ENCODE measurements at places on chromosomes 3 and 15.

DNA sequence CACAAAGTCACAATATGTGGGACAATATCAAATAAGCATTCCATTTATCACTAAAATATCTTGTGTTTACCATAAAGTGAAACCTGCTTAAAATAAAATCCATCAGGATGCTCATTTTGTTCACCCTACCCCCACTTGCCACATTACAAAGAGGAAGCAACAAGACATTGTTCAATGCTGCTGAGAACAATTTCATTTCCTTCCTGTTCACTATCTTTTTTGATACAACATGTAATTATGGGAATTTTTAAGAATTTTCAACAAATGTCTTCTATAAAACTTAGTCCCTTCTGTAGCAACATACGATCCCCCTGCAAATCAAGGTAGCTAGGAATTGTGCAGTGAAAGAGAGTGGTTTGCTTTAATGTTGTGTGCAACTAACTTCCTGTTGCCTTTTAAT is 34.9 kb upstream of the GPR160 start:
- no peak for DNase-seq

DNA sequence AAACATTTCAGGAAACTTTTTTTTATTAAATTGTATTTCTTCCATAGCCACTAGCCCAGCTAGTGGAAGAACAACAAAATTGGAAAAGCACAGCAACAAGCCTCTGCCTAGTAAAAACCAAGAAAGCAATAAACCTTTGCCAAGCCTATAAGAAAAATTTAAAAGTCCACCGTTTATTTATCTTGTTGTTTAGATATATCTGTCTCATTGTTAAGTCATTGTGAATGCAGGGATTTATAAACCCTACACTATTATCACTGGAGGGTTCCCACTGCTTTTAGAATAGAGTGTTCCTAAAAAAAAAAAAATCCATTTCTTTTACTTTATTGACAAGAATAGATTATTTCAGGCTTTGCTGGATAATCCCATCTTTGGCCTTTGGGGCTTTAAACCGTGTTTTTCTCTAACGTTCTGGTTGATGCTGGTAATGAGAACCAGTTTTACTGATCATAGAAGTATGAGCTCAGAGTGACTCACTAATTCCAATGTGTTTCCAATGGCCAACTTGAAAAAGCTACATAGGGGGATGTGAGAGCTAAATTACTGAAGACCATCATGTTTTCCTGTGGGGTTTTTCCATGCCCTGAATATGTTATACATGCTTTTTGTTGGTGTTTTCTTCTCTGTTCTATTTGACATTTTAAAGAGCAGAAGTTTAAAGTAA is 634.1 kb downstream of the RBMS3 start:
- DNase-seq: no peak

- no peak for DNase-seq
Observed at GRCh38 chr3:183033746-183034145, 53.4 kb upstream of the DCUN1D1 start.

DNA sequence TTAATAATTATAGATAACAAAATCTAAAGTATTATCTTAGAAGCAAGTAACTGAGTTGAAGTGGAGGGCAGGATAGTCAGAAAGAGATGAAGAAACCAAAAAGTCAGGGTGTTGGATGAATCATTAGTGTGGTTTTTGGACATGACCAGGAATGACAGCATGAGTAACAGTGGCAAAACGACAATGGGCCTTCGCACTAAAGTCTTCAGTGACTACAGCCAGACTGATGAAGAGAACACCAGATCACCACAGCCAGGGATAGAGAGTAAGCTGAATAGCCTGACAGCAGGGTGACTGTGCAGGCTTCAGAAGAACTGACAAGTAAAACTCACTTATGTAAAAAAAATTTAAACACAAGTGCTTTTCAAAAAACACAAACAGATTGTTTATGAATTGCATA is 96.0 kb upstream of the MELTF start:
- no peak for DNase-seq

DNA sequence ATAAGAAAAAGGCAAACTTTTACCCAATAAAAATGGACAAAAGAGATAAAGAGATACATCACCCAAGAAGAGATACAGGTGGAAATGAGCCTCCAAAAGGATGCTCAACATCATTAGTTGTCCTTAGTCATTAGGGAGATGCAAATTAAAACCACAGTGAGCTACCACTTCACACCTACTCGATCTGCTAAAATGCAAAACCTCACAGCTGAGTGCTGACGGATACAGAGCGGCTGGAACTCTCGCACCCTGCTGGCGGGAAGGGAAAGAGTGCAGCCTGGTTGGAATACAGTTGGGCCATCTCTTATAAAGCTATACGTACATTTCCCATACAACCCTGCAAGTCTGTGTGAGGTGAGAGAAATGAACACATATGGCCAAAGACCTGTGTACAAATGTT is 78.5 kb upstream of the PRR20G start:
- no peak for DNase-seq

DNA sequence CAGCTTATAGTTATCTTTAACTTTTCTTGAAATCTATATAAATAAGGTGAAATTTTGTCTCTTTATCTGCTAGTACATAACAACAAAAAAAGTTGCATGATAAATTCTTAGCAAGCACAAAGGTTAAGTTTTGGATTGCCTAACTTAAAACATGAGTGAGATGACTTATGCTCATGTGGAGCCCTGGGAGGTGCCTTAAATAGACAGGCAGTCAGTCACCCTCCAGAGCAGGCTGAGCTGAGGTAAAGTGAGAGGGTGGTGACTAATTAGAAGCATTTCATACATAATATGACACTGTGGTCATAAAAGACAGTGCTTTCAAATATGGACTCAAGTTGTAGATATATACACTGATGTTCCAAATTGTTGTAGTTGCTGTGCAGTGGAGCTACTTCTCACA is 14.6 kb upstream of the MME start:
- no peak for DNase-seq

DNA sequence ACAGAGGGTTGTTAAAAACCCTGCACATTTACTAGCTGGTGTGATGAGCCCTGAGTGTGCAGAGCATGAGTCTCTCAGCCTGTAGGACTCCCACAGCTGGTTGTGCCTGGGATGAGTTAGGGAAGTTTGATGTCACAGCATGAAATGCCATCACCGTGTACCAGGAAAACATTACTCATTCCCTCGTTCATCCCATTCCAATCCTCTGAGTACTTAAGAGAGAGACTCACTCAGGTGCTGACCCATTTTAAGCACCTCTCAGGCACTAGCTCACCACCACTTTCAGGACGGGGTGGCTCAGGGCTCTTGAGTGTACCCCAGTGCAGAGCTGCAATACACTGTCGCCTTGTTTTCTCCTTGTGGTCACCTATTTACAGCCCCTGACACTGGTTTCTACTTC is 18.7 kb downstream of the MGLL start:
- no peak for DNase-seq

- DNase-seq: no peak
Observed at GRCh38 chr3:31184261-31185061, 290.0 kb upstream of the GADL1 start.

DNA sequence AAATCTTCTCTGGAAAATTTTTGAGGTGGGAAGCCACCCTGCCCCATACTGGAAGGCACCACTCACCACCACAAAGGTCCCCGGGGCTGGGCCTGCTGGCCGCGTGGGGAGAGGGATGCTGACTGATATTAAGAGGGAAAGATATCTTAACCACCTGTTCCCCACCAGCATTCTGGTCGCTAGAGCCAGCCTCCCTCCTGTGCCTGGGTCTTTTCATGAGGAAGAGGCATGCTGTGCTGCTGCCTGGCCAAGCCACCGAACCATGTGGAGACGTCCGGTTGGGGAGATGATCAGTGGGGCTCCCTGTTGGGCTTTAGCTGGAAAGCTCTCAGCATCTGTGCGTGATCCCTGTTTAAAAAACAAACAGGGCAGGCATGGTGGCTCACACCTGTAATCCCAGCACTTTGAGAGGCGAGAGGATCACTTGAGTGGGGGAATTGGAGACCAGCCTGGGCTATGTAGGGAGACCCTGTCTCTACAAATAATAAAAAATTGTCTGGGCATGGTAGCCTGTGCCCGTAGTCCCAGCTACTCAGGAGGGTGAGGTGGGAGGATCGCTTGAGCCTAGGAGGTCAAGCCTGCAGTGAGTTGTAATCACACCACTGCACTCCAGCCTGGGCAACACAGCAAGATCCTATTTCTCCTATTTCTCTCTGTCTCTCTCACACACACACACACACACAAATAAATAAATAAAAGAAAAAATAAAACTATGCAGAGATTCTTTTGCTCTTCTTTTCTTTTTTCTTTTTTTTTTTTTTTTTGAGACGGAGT is 1.0 kb downstream of the KLHL18 start:
- no peak for DNase-seq

DNA sequence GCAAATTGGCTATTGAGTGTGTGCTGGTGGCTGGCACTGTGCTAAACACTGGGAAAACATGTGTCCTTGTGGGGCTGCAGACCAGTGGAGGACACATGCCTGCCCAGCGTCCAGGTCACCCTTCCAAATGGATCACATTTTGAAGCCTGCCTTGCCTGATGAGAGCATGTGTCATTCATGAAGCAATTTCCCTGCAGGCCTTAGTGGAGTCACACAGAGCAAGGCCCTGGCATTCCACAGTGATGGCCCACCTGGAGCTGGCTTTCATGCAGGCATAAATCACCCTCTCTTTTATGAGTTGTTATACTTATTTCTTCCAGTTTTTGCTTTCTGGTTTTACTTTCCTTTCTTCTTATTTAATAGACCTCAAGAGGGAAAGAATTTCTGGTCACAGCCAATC is 219.5 kb downstream of the EPHB1 start:
- DNase-seq: no peak

DNA sequence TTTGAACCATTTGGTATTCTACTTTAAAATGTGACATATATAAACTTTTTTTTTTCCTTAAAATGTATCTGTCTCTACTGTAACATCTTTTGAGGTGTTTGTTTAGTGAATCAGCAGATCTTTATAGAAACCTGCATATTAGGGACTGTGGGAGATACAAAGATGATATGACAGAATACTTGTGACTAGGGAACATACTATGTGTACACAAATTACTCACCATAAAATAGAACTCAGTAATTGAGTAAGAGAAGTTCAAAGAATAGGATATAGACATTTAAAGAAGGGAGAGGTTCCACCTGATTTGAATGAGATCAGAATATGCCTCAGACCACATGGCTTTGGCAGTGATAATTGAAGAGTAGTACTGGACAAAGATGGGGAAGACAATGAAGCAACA is 47.9 kb downstream of the ATP2C1 start:
- DNase-seq: no peak

DNA sequence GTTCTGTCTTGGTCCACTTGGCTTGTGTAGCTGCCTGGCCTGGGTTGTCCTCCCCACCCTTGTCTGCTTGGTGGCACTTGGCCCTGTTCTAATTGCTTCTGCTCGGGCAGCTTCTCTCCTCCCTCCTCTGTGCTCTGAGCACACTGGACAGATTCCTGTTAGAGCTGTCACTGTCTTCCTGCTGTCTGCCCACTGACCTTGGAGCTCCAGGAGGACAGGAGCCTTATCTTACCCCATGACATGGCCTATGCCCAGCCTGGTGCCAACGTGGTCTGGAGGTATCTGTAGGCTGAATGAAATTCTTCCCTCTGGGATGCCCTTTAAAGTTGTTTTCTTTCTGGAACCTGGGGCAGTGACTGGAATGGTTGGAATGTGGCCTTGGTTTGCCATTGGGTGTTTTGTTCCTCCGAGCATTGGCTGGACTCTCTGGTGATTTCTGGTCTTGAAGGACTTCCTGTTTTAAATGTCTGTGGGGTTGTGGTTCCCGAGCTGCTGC is 94.1 kb downstream of the FAM43A start:
- no peak for DNase-seq

DNA sequence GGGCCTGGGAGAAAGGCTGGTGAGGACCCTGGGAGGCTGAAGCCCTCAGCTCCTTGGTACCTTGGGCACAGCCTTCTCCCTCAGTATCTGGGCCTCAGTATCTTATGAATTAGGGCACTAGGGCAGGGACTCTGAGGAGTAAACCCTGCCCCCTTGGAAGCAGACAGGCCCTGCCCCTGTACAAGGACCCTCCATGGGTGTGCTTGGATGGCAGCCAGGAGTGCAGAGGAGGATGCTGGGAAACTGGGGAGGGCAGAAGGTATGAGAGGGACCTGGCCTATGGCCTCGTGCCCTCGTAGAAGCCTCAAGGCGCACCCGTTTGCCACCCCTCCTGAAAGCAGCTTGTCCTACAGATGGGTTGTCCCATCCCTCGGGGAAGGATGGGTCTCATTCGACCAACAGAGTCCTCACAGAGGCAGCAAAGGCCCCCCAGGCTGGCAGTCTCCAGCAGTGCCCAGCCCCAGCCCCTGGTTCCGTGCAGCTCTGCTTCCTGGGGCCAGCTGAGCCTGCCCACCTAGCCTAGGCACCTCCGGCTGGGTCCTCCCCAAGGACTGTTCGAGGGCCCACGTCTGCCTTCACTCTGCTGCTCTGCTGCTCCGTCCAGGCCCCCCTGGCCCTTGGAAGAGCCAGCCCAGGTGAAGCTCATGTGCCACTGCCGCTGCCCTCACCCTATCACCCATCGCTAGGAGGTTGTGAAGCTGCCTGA is 15.3 kb upstream of the SEMA3F start:
- no peak for DNase-seq

- no peak for DNase-seq
Observed at GRCh38 chr3:42500091-42500490, 2.4 kb upstream of the VIPR1 start.

GRCh38 chr15:60973637-60974415 is 255.3 kb downstream of the RORA start:
- no peak for DNase-seq

- no peak for DNase-seq
Observed at GRCh38 chr3:16378920-16379319, 113.9 kb downstream of the OXNAD1 start.

DNA sequence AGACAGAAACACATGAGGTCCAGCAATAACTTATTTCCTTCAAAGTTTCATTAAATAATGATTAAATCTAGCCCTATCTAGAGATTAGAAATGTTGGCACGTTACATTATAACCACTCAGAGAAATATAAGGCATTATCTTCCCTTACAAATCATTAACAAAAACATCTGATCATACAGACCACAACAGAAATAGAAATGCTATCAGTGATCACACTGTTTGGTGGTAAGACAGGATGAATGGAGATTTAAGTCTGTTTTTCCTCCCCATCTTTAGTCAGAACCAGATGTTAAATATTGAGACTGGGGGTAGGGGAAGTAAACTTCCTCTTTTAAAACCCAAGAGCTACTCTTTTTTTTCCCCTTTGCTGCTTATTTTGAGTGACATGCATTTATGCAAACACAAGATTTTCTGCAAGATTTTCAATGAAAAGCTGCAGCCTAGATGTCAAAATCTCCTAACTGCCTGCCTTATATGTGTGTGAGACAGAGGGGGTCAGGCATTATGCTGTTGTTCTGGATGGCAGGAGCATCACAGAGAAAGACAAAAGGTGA is 70.4 kb downstream of the CBLB start:
- no peak for DNase-seq

DNA sequence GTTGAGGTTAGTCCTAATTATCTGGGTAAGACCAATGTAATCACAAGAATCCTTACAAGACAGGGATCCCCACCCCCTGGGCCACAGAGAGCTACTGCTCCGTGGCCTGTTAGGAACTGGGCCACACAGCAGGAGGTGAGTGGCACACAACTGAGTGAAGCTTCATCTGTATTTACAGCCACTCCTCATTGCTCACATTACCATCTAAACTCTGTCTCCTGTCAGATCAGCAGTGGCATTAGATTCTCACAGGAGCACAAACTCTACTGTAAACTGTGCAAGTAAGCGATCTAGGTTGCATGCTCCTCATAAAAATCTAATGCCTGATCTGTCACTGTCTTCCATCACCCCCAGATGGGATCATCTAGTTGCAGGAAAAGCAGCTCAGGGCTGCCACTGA is 58.5 kb upstream of the CRBN start:
- no peak for DNase-seq

All from activated T-cell treated with anti-CD3 and anti-CD28 coated beads for 48 hours (primary cell).